ENCODE measurements at places on chromosomes 11 and 22.
A peak's percentile ranks its signal among the peaks of the same experiment; 100 is the strongest.

DNA sequence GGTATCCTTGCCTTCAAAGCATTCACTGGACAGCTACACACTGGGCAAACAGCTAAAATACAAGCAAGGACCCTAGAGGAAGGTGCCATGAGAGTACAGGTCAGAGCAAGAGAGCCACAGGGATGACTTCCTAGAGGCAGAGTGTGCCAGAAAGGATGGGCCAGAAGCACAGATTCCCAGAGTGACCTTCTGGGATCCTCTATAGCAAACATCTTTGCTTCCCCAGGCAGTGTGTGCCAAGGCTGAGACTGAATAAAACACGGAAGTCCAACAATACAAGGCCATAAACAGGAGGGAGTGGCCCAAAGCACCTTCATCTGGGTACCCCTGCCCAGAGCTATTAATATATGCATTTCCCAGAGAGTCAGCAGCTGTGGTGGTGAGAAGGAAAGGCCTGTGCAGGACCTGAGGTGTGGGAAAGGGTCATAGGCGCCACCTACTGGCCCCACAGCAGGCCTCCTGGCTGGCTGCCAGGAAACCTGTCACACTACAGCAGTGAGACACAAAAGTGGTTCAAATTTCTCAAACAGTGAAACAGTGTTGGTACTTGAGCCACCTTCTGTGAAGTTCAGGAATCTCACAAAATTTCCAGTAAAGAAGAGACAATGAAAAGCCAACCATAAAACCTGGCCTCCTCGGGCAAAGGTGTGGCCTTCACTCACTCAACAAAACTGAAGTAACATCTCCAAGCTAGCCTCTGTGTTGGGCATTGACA lies 20.3 kb downstream of the CLPB start:
- peak; percentile 77 for DNase-seq

- no peak for DNase-seq
Observed at GRCh38 chr22:46185283-46185682, 35.0 kb downstream of the PPARA start.

- peak; percentile 78 for DNase-seq
Observed at GRCh38 chr11:63682066-63683021, 1.0 kb downstream of the RTN3 start.

DNA sequence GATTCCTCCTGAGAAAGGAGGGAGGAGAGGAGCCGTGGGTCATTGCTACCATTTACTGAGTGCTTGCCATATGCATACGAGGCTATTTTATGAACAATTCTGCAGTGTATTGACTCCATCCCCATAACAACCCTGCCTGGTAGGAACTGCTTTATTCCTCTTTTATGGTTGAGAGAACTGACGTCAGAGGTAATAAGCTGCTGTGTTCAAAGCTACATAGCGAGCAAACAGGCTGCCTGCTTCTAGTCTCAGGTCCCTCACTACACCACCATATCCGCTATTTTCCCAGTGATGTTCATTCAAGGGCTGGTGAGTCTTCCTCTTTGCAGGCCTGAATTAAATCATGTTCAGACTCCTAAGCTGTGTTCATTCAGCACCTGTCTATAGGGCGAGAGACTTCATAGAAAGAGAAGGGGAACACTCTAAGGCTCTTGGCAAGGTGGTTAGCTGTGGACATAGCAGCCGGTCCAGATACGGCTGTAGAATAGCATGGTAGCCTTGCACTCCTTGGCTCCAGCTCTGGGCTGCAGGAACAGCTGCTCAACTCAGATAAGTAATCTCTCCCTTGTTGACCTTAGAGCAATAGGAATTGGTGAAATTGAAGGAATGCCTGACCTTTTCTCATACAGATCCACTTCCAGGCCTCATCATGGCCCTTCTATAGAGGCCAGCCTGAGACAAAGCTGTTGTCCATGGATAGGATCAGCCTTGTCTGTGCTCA lies 82.6 kb downstream of the MICAL2 start:
- no peak for DNase-seq

DNA sequence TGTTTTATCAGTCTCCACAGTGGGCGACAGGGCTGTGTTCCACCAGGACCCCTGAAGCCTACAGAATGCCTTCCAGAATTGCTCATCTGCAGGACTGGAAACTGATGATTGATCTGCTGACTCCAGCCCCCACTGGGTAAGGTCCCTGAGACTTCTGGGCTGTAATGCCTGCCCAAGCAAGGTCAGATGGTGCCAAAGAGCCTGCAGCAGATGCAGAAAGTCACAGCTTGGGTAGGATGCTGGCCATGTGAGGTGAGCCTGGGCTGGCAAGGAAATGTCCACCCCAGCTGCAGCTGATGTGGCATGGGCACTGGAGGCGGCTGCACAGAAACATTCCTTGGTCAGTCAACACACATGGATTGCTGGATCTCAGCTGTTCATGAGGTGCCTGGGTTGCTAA lies 30.9 kb downstream of the LRRC32 start:
- no peak for DNase-seq

GRCh38 chr11:102422817-102423712 lies 29.5 kb downstream of the TMEM123 start:
- DNase-seq = peak; percentile 24

DNA sequence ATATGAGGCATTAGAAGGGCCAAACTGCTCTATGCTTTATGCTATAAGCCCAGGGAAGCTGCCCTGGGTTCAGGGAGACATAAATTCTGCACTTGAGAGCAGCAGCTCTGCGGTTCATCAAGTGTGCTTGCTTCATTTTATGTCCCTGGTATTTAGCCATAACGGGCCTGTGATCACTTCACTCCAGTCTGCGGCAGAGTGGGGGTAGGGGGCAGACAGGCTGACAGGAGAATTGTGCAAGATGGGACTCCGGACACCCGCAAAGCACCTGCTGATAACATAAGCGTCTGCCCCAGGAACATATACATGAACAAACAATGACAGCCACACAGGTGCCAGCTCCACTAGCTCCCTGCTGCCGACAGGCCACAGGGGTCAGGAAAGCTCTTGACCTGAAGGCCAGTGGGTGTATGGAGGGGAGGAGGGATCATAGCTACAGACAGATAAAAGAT lies 56.1 kb downstream of the SMCO4 start:
- DNase-seq = no peak

DNA sequence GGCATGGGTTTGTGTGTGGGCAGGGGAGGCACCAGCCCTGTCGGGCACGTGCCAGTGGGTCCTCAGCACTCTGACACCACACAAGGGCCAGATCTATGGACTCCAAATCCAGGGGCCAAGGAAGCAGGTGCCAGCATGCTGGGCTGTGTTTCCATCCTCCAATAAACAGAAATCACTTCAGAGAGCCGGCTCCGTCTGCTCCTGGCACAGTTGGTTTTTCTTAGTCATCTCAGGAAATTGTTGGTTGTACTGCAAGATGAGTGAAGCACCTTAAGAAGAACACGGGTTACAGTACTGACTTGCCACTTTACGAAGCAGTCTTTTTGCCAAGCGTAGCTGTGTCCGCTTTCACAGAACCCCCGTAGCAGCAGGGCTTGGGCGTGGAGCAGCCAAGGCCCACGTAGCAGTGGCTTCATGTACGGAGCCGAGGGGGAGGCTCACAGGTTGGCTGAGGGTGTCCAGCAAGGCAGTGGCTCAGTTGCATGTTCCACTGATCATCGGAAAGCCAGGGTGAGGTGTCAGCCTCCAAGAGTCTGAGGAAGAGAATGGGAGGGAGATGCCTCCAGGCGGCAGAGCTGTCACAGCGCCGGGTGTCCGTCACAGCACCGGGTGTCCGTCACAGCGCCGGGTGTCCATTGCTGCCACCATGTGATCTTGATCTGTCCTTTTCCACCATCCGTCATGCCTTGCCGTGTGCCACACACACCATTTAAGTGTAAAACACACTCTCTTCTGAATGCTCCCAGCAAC lies 314.9 kb downstream of the CTTN start:
- no peak for DNase-seq

GRCh38 chr22:45887202-45888131 lies 89.5 kb downstream of the WNT7B start:
- no peak for DNase-seq

DNA sequence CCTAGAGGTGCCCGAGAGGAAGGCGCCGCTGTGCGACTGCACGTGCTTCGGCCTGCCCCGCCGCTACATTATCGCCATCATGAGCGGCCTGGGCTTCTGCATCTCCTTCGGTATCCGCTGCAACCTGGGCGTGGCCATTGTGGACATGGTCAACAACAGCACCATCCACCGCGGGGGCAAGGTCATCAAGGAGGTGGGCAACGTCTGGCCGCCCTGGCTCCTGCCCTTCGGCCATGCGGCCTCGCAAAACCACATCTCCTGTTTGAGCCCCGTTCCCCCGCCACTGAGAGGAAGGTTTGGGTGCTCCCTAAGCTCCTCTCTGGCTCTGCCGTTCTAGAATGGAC lies 3.4 kb downstream of the SLC17A6 start:
- no peak for DNase-seq

- DNase-seq = no peak
Observed at GRCh38 chr11:76184551-76184993, 21.7 kb downstream of the WNT11 start.

DNA sequence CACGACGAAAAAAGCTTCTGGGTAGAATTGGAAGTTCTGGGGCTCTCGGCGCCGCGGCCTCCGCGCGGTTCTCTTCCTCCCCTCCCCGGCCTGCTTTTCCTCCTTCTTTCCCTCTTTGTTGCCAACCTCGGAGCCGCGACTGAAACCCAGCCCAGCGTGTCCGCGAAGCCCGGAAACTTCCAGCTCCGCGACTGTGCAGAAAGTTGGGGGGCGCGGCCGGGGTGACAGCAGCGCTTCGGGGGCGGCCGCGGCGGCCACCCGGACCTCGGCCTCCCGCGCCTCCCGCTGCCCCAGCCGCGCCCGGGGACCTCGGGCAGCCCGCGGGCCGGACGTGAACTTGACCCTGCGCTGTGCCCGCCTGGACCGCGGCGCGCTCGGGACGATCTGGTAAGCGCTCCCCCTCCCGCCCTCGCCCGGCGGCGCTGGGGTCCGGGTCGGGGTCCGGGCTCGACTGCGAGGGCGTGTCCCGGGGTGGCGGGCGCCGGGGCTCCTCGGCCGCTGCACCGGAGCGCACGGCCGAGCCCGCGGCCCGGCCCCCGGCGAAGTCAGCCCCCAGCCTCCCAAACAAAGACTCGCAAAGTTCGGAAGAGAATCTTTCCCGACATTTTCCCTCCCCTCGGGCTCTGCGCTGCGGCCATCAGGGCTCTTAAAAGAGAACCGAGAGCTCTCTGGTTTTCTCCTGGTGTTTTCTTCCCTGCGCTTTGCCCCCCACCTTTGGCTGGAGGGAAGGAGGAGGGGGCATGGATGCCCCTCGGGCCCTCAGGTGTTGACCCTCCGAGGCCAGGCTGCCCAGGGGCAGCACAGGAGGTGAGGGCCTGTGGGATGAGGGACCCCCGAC lies 67.9 kb upstream of the WNT7B start:
- no peak for DNase-seq

DNA sequence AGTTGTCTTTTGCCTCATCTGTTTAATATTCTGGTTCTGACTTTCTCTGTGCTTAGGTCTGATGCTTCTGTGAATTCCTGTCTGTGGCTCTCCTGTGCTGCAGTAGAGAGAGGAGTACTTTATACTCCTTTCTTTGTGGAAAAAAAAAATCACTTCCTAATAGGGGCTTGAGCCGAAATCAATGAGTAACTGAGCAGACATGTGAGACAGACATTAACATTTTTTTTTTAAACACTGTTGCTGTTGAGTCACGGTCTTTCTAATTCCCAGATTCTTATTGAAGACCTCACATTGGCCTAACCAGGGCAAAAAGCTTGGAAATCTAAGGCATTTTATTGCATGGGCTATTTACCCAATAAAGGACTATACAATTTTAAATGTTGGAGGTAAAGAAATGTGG lies 86.1 kb downstream of the GRM5 start:
- DNase-seq = no peak

Data from Jurkat, Clone E6-1 (cell line).